Endothelial cell of umbilical vein (primary cell): ENCODE measurements at places on chromosomes 5 and 9.

GRCh38 chr5:87754009-87754757 is 341.5 kb upstream of the CCNH start:
- DNase-seq: no peak

DNA sequence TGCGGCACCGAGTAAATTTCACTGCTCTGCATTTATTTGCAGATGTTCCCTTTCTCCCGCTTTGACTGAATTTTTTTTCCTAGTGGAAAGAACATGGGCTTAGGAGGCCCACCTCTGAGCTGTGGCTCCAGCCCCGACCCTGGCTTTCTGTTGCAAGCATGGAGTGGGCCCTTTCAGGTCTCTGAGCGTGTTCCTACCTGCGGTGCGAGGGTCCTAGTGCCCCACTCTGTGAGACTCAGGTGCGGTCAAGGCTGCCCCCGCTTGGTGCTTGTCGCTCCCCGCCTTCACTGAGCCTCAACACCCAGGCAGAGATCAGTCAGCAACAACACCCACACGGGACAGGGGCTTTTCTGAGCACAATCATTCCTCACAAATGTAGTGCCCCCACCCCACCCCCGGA is 32.0 kb downstream of the SLC6A3 start:
- DNase-seq: no peak

DNA sequence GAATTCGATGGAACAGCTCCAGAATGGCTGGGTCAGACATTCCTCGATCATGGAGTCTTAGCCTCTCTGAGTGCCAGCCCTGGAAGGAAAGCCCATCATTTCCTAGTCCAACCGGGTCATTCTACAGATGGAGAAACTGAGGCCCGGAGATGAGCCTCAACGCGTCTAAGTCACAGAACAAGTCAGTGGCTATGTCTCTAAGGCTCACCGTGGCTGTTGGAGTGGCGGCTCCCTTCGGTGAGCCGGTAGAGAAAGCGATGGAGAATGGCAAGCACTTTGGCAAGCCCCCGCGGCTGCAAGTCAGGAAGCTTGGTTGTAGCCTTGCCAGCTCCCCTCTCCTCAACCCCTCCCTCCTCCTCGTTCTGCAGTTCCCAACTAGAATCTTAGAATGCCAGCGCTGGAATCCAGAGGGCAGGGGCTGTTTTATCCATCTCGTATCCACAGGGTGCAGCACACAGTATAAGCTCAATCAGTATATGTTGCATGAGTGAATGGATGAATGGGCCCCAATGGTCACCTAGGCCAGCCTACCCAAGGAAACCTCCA is 438 bp upstream of the ARSI start:
- DNase-seq: no peak

DNA sequence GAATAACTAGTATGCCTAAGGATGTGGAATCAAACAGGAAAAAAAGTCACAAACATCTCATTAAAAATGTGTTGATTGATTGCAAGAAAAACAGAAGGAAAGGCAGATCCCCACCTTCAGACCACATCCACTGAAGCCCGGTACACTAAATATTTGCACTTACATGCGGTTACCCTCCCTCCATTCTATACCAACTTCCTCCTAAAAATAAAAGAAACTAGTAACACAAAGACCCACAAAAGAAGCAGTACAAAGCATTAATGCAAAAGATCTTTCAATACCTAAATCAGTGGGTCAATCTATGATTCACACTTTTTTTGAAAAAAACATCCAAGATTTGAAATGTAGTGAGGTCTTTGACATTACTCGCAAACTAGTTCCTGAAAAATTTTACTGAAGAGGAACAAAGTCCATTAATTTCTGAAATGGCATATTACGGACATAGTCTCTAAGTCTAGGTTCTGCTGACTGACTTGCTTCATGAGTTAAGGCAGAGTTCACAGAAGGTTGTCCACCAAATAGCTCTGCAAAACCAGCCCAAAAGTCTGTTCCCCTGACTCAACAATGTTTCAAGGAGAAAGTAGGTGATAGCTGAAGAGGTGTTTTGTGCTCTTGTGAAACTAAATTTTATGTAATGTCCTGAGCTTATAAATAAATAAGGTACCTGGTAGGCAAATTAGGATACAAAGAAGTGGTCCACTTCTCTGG is 100.7 kb downstream of the PAM start:
- peak; percentile 17 for DNase-seq

- no peak for DNase-seq
Observed at GRCh38 chr5:98275980-98276379, 497.5 kb upstream of the RGMB start.

GRCh38 chr5:93329756-93330155 is 251.3 kb downstream of the NR2F1-AS1 start:
- no peak for DNase-seq

DNA sequence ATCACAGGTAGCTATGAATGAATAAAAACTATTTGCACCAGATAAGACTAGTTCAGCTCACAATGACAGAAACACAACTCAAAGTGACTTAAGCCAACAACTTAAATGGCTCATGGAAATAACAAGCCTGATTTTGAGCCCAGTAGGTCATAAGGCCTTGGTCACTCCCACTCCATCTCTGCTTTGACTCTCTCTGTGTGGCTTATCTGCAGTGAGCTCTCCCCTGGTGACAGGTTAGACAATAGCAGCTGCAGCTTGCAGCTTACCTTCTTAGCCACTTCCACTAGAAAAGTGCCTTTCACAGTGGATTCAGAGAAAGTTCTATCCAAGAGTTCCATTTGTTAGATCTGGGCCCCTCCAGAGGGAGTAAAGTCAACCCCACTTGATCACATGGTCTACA is 315.7 kb downstream of the RAB3C start:
- DNase-seq: no peak

DNA sequence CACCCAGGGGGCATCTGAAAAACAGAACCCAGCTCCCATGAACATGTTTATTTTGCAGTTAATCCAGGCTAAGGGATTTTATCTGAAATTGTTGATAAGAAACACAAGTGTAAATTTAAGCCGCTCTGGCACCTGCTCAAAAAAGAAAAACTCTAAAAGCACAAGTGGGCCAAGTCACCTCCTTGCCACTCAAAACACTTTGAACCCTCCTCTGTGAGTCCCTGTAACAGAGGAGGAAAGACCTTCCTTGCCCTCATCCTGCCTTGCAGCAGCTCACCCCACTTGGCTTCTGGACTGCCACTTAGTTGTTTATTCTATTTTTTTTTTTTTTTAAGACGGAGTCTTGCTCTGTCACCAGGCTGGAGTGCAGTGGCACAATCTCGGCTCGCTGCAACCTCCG is 39.5 kb downstream of the FAM78A start:
- peak; percentile 54 for DNase-seq

- no peak for DNase-seq
Observed at GRCh38 chr9:99607842-99608448, 213.7 kb upstream of the NR4A3 start.

DNA sequence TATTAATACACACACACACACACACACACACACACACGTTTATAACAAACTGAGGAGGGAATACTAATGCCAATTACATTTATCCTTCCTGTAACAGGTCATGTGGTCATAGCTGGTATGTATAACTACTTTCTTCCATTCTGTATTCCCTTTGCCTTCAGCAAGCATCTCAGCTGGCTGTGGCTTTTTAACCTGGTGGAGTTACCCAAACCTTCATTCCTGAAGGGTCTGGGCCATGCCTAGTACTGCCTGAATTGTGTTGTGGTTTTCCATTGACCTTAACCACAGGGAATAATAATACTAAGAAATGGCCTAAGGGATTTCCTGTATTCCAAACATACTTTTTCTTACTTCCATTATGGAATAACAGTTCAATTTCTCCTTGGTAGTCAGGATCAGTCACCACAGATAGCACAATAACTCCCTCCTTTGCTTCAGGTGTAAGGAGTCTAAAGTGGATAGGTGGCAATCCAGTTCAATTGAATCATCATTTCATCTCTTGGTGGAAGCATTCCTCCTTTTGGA is 222.2 kb upstream of the MEF2C start:
- no peak for DNase-seq

- peak; percentile 85 for DNase-seq
Observed at GRCh38 chr9:33106827-33107621, 30.6 kb upstream of the SMU1 start.

GRCh38 chr5:98785244-98785643 is 11.8 kb downstream of the RGMB start:
- DNase-seq: no peak
